Cardiac muscle cell (in vitro differentiated cells and primary cell): ENCODE measurements at places on chromosomes 3 and 15. TPM values are rescaled to one million over a fixed set of nuclear protein-coding genes. Genes with fewer than 3 reads are reported as not detected.

DNA sequence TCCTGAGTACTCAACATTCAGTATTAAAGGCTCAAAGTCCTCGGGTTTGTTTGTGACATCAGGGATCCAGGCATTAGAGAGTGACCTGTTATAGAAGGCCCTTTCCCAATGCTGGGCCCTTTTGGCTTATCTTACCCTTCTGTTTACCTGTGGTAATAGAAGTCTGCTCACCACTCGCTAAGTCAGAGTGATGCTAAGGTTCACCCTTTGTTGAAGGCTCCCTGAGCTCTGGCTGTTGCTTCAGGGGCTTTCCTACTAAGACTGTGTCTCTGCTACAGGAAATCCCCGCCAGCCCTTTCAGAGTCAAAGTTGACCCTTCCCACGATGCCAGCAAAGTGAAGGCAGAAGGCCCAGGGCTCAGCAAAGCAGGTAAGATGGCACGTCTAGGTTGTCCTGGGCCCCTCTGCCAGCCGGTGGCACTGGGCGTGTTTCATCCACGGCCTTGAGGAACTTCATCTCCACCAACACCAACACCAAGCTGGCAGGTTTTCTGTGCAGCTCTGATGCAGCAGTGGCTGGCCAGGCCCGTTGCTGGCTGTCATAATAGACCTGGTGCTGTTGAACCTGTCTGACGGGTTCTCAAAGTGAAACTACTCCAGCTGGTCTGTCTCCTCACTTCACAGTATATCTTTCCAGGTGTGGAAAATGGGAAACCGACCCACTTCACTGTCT is 99.1 kb downstream of the DNASE1L3 start:
- no peak for DNase-seq

The TRPM1 gene
- total RNA-seq = not detected in 2 replicates

DNA sequence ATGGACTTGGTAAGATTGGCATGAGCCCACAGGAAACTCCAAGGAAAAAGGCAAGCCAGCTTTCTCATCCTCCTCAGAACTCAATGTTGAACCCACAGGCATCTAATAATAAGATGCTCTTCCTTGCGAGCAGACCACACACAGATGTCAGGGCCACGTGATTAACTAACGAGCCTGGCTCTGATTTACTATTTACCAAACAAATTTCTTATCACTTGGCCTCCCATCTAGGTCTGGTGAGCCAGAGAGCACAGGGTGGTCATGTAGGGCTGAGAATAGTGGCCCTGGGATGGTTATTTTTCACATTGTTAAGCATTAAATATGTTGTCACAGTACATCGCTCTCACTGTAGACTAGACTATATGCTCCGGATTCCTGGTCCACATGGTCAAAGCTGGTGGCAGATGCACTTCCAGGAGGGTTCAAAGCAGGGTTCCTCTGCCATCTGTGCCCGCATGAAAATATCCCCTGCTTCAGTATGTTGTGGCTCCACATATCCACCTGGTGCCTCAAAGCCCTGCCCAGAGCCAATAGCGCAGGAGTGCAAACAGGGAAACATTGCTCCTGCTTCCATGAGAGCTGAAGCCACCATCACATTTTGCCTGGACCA is 472.5 kb upstream of the WNT5A start:
- DNase-seq = no peak

DNA sequence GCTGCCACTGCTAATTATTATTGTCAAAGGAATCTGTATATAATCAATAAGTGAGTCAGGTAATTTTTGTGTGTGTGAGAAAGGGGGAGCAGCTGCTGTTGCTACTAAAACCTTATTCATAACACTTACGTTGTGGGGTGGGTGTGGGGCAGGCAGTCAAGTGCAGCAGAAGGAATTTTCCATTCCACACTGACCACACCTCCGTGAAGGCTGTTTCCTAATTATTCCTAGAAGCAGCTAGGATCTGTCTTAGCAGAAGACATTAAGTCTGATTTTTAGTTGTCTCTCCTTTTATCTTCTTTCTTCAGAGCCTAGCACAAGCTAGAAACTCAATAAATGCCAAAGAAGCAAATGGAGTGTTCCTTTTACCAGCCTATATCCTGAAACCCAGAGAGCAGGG is 4.0 kb upstream of the U2SURP start:
- DNase-seq = no peak

The RNF111 gene
- total RNA-seq = 12.4 and 12.9 TPM in 2 replicates

GRCh38 chr3:127746400-127747057 is 73.8 kb downstream of the ABTB1 start:
- no peak for DNase-seq

DNA sequence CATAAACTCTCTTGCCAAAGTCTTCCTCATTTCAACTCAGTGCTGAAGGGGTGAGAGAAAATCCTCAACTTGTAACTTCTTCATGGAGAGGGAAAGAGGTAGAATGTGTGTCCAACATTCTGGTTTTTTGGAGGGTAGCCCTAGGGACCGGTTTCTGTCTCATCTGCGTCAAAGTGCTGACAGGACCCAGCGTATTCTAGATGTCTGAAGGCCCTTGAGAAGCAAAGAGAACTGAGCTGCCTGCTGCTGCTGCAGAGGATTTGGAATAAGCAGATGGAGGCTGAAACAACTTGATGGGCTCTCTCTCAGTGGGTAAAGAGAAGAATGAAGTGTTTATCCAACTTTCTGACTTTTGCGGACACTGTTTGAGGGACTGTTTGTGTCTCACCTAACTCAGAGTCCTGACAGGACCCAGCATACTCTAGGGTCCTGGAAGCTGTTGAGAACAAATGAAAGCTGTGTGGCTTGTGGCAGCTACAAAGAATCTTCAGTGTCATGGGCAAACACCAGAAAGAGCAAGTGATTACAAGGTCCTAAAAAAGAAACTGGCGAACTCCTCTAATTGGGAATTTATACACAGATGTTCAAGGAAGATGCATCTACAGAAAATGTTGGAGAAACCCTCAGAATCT is 174.4 kb downstream of the SI start:
- DNase-seq = no peak

DNA sequence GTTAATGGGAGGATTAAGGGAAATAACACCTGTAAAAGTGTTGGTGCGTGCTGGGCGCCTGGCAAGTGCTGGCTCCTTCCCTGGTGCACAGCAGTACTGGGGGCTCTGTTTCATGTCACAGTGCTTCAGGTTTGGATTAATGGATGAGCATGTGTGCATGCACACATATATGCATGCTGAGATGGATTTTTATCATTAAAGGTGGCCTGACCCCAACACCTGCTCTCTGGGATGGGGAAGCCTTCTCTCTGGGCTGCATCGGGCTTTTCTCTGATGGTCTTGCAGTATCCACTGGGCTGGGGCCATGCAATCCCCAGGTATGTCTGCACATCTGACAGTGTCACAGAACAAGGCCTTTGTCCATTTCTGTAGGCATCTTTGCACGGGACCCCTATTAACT is 127.5 kb upstream of the PLXNA1 start:
- DNase-seq = no peak

GRCh38 chr15:68616397-68616796 is 37.6 kb downstream of the CORO2B start:
- DNase-seq = no peak

The SH2D7 gene
- not detected in 2 replicates for total RNA-seq

The RTP3 gene
- not detected in 2 replicates for total RNA-seq

The PP2D1 gene
- not detected in 2 replicates for total RNA-seq
